ENCODE measurements at places on chromosomes 13 and 19.

GRCh38 chr19:56623006-56623405, 20.0 kb upstream of the SMIM17 start:
- DNase-seq: no peak

DNA sequence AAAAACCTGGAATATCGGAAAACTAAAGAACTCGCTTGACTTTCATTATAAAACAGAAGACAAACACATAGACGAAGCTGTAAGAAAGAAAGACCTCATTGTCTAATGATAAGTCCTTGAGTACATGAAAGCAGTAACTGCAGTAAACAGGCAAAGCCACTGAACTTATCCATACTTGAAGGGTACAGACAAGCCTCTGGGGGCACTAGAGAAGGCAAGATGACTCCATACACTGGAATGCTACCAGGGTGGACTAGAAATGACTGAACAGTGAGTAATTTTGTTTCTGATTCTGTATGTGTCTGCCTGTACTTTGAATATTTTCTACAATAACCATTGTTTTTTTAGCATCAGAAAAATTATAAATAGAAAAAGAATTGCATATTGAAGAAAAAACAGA, 507.9 kb downstream of the UQCRFS1 start:
- DNase-seq: no peak

GRCh38 chr13:73687087-73687486, 447.1 kb downstream of the KLF12 start:
- no peak for DNase-seq

DNA sequence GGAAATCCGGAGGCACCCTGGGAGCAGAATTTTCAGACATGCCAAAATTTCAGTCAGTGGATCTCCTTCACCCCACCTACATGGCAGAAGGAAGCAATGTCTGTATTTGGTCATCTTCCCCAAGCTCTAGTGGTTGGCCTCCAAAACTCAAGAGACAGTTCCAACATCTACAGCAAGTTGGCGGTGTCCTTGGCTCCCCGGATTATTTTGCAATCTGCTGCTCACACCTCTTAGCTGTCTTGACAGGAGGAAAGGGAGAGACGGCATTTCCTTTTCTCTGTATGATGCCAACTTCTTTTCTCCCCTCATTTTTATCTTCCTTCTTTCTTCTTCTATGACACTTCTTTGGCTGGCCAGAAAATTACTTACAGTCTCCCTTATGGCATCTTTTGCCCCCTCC, 159.9 kb downstream of the SUCLA2 start:
- DNase-seq: no peak

DNA sequence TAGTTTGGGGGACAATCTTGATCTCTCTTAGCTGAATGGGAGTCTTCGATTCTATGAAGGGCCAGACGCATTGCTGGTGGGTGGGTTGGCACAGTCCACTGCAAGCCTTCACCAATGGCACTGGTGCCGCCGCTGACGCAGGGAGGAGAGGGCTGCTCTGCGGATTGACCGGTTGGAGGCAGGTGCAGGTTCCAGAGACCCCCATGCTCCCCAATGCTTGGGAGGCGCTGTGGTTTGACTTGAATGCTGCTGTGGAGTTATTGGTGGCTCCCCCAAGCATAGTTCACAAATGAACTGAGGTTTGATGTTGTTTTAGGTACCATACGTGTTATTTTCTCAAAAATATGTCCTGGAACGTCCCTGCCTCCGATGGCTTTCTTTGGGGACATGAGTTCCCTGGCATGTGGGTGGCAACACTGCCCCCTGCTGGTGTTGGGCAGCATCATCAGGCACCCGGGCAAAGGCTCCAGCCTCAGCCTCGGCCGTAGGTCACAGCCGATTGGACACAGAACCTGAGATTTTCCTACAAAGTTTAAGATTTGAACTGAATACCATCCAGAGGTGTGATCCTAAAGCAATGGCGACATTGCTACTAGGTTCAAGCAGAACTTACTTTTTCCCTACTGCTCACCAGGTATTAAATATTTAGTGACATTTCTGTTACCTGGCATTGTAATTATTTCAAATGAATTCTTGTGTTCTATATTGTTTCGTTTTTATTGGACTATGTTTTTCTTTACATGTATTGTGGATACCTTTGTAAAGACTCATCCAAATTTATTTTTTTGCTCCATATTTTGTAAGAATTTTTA, 95.5 kb downstream of the ANKRD10 start:
- DNase-seq: peak; percentile 45

All from stimulated activated CD8-positive, alpha-beta memory T cell treated with anti-CD3 and anti-CD28 coated beads, Interleukin-7, amount 100 ng/mL, for 48 hours (primary cell).